Upper lobe of right lung (tissue), 1 donor: ENCODE measurements at places on chromosomes 1 and 21. TPM values are rescaled to one million over a fixed set of nuclear protein-coding genes. Genes with fewer than 3 reads are reported as not detected.

DNA sequence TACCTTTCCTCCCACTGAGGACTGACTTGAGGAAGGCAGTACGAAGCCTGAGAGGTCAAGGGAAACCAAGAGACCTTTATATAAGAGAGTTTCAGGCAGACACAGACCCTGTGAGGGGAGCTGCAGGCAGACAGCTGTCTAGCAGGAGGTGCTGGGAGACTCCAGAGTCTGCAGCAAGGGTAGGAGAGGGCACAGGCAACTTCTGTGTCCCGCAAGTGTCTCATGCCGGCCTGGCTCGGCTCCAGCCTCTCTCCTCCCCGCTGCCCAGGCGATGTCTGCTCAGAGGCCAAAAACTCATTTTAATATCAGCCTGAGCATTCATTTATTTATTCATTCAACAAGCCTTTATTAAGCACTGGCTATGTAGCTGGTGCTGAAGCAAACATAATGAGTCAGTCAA is 83.0 kb downstream of the KIRREL1 start:
- no peaks in the 10 kb centered on the region for H3K27me3 ChIP-seq
- H3K4me1 ChIP-seq, result no peaks in the 10 kb centered on the region
- DNase-seq, result no peak
- no peak overlapping the region for H3K4me3 ChIP-seq

DNA sequence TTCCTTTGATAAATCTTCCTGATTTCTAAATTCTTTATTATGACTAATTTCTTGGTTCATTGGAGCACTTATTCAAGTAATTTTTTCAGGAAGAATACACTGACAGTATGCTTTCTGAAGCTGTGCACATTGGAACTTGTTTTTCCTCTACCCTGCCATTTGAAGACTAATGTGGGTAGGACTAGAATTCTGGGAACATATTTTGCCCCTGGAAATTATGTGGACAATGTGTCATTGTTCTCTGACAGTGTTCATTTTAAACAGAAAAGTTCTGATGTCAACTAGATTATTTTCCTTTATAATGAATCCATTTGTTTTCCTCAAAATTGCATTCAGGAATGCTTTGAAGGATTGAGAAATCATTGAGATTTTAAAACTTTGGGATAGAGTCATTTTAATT is 34.8 kb upstream of the ST6GALNAC5 start:
- no peak for DNase-seq
- no peak overlapping the region for H3K27ac ChIP-seq
- no peaks in the 10 kb centered on the region for H3K4me1 ChIP-seq
- no peak overlapping the region for H3K4me3 ChIP-seq
- H3K36me3 ChIP-seq, result no peaks in the 10 kb centered on the region

DNA sequence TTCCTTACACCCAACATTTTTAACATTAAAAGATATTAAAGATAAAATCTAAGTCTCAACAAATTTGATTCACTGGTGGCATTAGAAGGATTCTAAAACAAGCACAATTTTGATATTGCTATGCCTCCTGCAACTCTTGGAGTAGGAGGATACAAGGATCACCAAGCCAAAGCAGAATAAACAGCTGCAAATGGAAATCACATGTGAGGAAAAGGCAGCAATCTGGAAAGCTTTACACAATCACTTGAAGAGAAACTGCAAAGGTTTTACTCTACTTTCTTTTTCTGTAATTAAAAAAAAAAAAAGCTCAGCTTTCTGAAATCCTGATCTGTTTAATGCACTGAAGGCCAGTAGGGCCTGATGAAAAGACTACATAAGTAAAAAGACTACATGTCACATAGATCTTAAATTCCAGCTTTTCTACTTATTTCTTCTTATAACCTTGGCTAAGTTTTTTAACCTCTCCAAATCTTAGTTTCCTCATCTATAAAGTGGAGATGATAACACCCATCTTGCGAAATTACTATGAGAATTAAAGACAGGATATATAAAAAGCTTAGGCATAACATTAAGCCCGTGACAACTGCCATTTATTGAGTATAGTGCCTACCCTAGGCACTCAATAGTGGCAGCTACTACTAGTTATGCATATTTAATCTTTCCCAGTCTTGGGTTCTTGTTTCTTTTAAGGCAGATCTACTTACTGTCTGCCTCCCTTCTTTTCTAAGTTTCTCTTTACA is 73.5 kb downstream of the EPS15 start:
- peaks cover 25% of the 10 kb centered on the region for H3K36me3 ChIP-seq
- peaks cover 12% of the 10 kb centered on the region for H3K4me1 ChIP-seq
- DNase-seq, result no peak
- no peak overlapping the region for H3K4me3 ChIP-seq
- peak overlapping the region; percentile 44 for H3K27ac ChIP-seq

PADI6 gene
- total RNA-seq, result not detected

DNA sequence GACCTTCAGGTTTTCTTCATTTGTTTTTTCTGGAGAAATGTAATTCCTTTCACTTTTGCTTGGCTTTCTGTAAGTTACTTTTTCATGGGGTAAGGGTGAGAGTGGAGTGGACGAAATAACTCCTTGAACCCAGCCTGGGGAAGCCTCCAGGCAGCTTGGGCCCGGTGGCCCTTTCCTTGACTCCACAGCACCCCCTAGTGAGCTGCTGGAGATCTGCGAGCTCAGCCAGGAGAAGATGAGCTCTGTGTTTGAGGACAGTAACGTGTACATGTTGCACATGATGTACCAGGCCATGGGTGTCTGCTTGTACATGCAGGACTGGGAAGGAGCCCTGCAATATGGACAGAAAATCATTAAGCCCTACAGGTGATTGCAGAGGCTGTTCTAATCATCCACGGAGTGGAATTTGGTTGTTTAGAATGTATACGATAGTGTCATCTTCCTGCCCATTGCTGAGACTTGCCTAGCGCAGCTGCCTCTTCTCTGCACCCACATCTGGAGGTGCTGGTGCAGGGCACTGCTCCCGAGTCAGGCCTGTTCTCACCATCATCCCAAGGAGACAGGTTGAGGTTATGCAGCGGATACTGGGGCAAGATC is 51.0 kb downstream of the SMYD2 start:
- no peak for DNase-seq
- no peak overlapping the region for H3K4me3 ChIP-seq
- H3K27me3 ChIP-seq, result no peaks in the 10 kb centered on the region
- no peak overlapping the region for H3K27ac ChIP-seq
- H3K36me3 ChIP-seq, result peaks cover 11% of the 10 kb centered on the region
- H3K4me1 ChIP-seq, result no peaks in the 10 kb centered on the region

MFAP2 gene
- 14.8 TPM for total RNA-seq

DNA sequence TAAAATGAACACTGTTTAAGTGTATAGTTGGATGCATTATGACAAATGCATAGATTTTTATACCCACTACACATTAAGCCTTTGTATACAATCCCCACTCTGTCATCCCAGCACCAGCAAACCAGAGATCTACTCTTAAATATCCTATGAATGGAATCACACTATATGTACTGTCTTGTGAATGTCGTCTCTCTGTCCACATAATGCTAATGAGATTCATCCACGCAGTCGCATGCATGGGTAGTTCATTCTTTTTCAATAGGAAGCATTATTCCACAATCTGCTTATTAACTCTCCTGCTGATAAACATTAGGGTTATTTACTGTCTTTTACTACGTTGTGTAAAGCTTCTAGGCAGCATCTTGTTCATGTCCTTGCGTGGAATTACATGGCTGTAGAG is 892.3 kb downstream of the LTN1 start:
- no peaks in the 10 kb centered on the region for H3K4me1 ChIP-seq
- H3K4me3 ChIP-seq, result no peak overlapping the region
- H3K27me3 ChIP-seq, result no peaks in the 10 kb centered on the region
- H3K36me3 ChIP-seq, result no peaks in the 10 kb centered on the region
- no peak for DNase-seq

DNA sequence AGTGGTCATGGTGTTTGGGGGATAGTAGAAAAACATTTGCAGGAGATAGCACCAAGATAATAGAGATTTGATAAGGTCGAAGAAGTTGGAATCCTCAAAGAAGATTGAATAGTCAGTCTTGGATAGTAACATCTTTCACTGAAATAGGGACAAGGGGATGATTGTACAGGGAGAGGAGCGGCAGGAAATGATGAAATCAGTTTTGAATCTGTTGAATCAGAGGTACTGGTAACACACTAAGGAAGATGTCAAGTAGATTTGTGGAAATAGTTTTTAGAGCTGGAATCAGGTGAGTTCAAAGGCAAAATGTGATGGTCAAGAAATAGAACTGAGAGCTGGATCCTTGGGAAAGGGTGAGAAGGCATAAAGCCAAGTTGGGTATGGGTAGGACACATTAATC is 26.5 kb downstream of the CAP1 start:
- peaks cover 99% of the 10 kb centered on the region for H3K36me3 ChIP-seq
- no peaks in the 10 kb centered on the region for H3K27me3 ChIP-seq
- no peak overlapping the region for H3K27ac ChIP-seq
- peaks cover 19% of the 10 kb centered on the region for H3K4me1 ChIP-seq
- no peak for DNase-seq
- H3K4me3 ChIP-seq, result no peak overlapping the region

LGR6 gene
- total RNA-seq, result 1.8 TPM

GPR37L1 gene
- total RNA-seq, result 0.06 TPM

OLFML2B gene
- total RNA-seq, result 17.5 TPM

DNA sequence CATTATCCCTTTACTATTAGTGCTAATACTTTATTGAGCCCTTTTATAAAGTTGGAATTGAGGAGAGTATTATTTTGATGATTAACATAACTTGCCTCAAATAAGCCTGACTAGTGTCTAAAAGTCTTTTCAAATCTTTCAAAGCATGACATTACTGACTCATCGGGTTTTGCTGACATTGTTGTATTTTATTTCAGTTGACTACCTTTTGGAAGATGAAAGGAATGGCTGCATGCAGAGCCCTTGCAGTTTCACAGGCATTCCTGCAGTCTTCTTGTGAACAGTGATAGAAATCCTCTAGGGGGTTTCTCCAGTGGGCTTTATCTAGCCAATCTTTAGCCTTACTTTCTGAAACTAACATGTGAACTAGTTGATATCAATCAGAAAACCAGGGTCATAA is 43.0 kb upstream of the TMEM61 start:
- H3K36me3 ChIP-seq, result no peaks in the 10 kb centered on the region
- H3K27me3 ChIP-seq, result no peaks in the 10 kb centered on the region
- no peak overlapping the region for H3K27ac ChIP-seq
- H3K4me3 ChIP-seq, result no peak overlapping the region
- H3K4me1 ChIP-seq, result no peaks in the 10 kb centered on the region
- no peak for DNase-seq

DNA sequence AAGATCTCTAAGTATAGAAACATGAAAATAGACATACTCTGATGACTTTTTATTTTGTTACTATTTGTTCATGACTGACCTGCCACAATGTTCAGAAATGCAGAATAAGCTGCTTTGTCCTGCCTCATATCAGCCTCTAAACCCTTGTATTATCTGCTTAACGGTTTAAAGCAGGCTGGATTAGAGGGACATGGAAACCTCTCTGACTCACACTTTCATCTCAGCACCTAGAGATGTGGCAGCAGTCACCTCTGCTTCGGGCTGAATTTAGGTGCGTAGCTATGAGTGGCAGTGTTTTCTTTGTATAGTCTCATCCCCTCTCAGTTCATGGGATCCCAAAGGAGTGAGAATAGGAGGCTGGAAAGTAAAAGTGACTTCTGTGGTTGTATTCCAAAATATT is 255.4 kb downstream of the RGS7 start:
- H3K27me3 ChIP-seq, result no peaks in the 10 kb centered on the region
- no peak for DNase-seq
- H3K27ac ChIP-seq, result no peak overlapping the region
- H3K36me3 ChIP-seq, result no peaks in the 10 kb centered on the region

DNA sequence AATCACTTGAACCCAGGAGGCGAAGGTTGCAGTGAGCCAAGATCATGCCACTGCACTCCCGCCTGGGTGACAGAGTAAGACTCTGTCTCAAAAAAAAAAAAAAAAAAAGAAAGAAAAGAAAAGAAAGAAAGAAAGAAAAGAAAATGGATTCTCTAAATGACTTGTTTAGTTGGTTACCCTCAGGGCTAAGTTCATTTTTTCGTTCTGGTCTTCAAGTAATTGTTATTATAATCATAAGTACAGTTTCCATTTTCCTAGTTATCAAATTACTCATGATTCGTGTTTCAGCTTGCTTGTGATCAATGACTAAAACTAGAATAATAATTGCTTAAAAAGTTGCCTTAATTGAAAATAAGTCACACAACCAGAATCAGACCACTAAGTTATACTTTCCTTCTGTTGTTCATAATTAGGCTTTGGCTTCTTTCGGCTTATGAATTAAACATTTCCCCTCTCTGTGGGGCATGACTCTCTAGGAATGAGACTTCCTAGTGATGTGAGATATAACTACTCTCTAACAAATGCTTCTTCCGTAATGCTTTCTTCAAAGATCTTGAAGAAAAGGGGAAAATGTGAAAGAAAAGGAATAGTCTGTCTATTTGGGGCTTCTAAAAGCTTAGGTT is 9.6 kb upstream of the RLF start:
- DNase-seq, result no peak
- H3K27ac ChIP-seq, result no peak overlapping the region
- H3K27me3 ChIP-seq, result peaks cover 7% of the 10 kb centered on the region
- no peaks in the 10 kb centered on the region for H3K4me1 ChIP-seq
- H3K36me3 ChIP-seq, result no peaks in the 10 kb centered on the region
- H3K4me3 ChIP-seq, result no peak overlapping the region

DNA sequence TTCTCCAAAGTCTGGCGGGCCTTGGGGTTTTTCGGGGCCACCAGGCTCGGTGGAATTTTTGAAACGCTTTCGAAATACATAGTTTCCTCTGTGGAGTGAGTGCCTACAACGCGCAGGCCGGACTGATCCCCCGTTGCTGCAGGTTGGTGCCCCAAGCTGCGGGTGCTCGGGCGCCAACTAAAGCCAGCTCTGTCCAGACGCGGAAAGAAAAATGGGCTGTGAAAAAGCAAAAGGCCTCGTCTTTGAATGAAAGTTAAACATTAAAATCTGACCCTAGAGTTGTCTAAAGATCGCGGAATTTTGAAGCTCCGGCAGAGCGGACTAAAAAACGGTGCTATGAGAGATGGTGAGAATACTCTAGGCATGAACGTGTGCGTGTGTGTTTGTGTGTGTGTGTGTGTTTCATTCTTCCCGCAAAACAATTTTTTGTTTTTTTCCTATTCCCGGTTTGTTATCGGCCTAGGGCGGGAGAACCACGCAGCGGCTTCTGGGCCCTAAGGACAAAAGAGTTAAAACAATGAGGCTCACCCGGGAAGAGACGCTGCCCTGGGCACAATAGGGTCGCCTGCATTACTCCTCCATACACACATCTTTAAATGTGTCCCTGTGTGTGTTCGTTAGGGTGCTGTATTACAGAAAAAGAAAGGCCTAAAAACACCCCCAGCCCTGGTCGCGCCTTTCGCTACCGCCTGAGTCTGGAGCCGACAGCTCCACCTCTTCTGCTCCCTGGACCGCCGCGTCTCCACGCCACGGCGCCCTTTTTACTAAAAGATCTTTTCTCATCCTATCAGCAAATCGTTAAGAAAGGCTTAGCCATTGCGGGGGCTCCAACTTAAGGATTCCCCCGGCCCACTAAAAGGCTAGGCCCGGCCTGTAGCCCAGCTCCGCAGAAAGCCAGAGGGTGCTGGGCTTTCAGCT is 3.2 kb downstream of the TBX15 start:
- H3K27me3 ChIP-seq, result peaks cover 98% of the 10 kb centered on the region
- H3K36me3 ChIP-seq, result no peaks in the 10 kb centered on the region
- no peak for DNase-seq
- H3K27ac ChIP-seq, result no peak overlapping the region
- peaks cover 6% of the 10 kb centered on the region for H3K4me1 ChIP-seq

- no peak for DNase-seq
- no peaks in the 10 kb centered on the region for H3K36me3 ChIP-seq
- peaks cover 5% of the 10 kb centered on the region for H3K27me3 ChIP-seq
- no peak overlapping the region for H3K27ac ChIP-seq
Observed at GRCh38 chr1:101310506-101310905, 73.7 kb downstream of the S1PR1 start.
